Central memory CD8-positive, alpha-beta T cell (primary cell): ENCODE measurements at places on chromosomes 7 and 10.

- no peak for DNase-seq
Measured at GRCh38 chr10:125023255-125023654, 81.3 kb downstream of the ZRANB1 start.

- DNase-seq, result no peak
Measured at GRCh38 chr7:139758388-139758787, 19.4 kb downstream of the HIPK2 start.

DNA sequence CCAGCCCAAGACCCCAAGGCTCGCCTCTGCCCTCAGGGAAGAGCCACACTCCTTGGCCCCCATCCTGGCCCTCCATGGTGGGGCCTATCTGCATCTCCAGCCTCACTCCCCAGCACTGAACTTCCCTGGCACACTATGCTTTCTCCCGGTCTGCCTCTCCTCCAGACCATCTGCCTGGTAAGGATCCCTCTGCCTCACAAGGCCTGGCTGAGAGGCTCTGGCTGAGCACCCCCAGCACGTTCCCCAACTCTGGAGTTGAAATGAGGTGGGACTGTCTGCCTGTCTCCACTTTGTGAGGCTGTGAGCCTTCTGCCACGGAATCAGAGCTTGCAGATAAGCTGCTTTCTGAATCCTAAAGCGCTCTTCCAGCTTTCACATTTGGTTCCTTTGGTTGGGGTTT, 220.7 kb downstream of the TNS3 start:
- no peak for DNase-seq

DNA sequence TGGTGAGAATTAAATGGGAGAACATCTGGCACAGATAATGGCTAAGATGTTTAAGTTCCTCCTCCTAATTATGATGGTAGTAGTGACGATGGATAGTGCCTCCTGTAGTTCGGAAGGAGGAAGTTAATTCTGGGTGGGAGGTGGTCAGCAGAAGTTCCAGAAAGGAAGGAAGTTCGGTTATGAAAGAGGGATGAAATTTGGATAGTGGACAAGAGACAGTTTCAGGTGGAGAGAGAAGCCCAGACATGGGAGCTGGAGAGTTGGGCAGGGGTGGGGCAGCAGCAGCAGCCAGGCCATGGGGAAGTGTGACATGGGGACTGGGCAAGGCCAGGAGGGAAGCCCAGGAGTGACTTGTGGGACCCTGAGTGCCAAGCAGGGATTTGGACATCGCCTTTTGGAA, 99.5 kb downstream of the CCNY start:
- DNase-seq, result no peak

DNA sequence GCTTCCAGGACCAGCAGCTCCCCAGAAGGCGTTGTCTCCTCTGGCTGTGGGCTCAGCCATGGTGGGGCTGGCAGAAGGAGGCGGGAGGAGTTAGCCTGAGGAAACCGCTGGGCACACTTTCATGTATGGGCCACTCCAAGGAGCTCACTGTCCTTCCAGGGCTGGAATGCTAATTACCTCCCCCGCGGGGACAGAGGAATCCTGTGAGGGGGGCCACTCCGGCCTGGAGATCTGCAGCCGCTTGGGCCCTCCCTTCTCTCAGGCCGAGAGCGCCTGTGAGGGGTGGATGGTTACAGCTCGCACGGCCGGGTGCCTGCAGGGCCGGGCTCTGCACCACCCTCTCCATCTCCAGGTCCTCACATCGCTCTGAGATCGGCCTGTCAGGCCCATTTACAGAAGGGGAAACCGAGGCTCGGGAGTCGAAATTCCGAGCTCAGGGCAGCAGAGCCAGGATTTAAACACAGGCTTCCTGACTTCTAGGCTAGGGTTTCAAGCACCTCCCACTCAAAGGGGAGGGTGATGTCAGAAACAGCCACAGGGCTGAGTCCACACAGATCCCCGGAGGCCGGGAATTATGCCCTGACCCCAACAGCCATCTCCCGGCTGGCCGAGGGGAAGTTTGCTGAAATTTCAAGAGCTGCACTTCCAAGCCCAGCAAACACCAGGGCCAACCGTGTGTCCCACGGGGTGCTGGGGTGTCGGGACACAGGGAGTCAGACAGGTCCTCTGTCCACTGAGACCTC, 59.1 kb downstream of the PDGFA start:
- no peak for DNase-seq
